ENCODE measurements at places on chromosomes 7 and 10. TPM values are rescaled to one million over a fixed set of nuclear protein-coding genes. Genes with fewer than 3 reads are reported as not detected.

Gene HYAL4
- not detected for total RNA-seq

Gene KCTD7
- 35.2 TPM for total RNA-seq

Gene DNAH11
- 0.25 TPM for total RNA-seq

Gene DEPP1
- not detected for total RNA-seq

Gene PCLO
- not detected for total RNA-seq

Gene LRRD1
- total RNA-seq = not detected

Gene CALML5
- total RNA-seq = not detected

Gene LEP
- total RNA-seq = not detected

Gene ABCB4
- 0.54 TPM for total RNA-seq

All from activated naive CD8-positive, alpha-beta T cell treated with anti-CD3 and anti-CD28 coated beads, Interleukin-2, amount 10 ng/mL, durations not matched to agents 7 days and 5 days (primary cell).